ENCODE measurements at places on chromosomes 12 and 14.
A peak's percentile ranks its signal among the peaks of the same experiment; 100 is the strongest.

- no peak for DNase-seq
These were observed 10.4 kb upstream of the ENDOU start for GRCh38 chr12:47735649-47736048.

GRCh38 chr12:15443050-15443449 lies 120.7 kb downstream of the PTPRO start:
- DNase-seq = no peak

GRCh38 chr12:44358636-44359035 lies 517.5 kb downstream of the NELL2 start:
- DNase-seq = no peak

DNA sequence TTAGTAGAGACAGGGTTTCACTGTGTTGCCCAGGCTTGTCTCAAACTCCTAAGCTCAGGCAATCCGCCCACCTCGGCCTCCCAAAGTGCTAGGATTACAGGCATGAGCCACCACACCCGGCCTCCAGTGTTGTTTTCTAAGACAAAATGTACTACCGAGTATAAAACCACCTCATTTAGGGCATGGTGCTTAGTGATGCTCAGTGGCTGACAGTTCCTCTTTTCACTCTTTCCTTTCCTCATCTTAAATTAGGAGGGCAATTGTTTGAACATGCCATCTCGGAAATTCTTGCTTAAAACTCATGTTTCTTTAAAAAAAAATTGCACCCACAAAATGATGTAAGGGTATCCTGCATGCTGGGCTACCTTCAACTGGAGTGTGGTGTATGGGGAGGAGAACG lies 89.0 kb downstream of the RFX4 start:
- DNase-seq = no peak

DNA sequence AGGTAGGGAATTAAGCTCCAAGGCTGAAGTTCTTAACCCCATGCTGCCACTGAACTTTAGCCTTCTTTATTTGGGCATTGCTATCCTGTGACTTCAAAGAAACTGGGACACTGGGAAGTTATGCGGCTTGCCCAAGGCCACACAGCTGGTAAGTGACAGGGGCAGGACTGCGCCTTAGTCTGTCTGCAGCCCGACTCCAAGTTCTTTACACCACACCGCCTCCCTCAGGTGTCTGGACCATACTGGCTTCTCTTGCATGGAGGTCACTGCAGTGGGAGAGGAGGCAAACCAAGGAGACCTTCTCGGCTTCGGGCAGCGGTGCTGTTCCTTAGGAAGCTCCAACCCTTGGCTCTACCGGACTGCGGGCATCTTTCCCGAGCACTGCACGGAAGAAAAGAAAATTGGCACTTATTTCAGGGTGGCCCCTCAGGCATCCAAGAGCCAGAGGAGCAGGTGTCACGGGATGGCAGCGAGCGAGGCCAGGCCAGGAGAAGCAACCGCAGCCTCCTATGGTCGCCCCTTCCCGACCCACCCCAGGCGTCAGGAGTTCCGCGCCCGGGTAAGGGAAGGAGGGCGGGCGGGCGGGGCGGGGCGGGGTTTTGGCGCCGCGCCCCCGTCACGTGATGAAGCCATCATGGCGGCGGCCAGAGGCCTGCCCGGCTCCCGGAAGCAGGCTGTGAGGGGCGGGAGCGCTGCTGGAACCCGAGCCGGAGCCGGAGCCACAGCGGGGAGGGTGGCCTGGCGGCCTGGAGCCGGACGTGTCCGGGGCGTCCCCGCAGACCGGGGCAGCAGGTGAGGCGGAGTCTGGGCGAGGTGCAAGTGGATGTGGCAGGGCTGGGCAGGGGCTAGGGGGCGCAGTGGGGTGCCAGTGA lies 16.4 kb upstream of the ESPL1 start:
- peak; percentile 90 for DNase-seq

GRCh38 chr12:120495731-120496412 lies at the start of gene DYNLL1:
DYNLL1 (plus strand) TSS chr12:120496113; CDS start chr12:120496422, 309 bp downstream.
- peak; percentile 87 for DNase-seq

- no peak for DNase-seq
These were observed 612 bp downstream of the PPTC7 start for GRCh38 chr12:110582276-110583136.

GRCh38 chr14:55914771-55915170 lies 203.4 kb upstream of the PELI2 start:
- no peak for DNase-seq

GRCh38 chr14:57346741-57347140 lies 43.6 kb upstream of the NAA30 start:
- DNase-seq = no peak

- no peak for DNase-seq
These were observed 45.6 kb upstream of the BCL2L14 start for GRCh38 chr12:12024911-12025682.

DNA sequence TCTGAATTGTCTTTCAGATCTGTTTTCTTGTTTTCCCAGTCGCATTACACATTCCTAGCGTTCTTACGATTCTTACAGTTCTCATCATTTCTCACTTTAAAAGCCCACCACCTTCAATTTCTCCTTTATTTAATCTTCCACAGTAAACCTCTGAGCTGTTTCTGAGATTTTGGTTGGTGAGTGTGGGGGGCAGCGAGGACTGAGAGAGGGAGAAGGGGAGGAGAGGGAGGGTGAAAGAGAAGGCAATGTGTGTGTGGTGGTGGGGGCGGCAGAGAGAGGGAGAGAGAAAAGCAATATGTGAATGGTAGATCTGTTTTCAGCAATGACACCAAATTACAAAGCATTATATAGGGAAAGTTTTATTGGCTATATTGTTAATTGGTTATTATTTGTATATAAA lies 282.6 kb downstream of the SOX5 start:
- DNase-seq = no peak

- DNase-seq = no peak
These were observed 22.1 kb downstream of the PACS2 start for GRCh38 chr14:105336477-105337287.

DNA sequence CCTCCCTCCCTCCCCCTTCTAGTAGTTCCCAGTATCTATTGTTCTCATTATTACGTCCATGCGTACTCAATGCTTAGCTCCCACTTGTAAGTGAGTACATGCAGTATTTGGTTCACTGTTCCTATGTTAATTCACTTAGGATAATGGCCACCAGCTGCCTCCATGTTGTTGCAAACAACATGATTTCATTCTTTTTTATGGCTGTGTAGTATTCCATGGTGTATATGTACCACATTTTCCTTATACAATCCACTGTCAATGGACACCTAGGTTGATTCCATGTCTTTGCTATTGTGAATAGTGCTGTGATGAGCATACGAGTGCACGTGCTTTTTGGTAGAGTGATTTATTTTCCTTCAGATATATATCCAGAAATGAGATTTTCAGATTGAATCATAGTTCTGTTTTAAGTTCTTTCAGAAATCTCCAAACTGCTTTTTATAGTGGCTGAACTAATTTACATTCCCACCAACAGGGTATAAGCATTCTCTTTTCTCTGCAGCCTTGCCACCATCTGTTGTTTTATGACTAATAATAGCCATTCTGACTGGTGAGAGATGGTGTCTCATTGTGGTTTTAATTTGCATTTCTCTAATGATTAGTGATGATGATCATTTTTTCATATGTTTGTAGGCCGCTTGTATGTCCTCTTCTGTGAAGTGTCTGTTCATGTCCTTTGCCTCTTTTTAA lies 17.9 kb upstream of the CLEC7A start:
- DNase-seq = no peak

GRCh38 chr14:68741477-68741791 lies 51.4 kb downstream of the ZFP36L1 start:
- DNase-seq = no peak
